ENCODE measurements at places on chromosomes 5 and 9. TPM values are rescaled to one million over a fixed set of nuclear protein-coding genes. Genes with fewer than 3 reads are reported as not detected.

NUTM2G gene
- not detected for total RNA-seq

TTC23L gene
- total RNA-seq = 0.98 TPM

CLIC3 gene
- not detected for total RNA-seq

SPRY4 gene
- total RNA-seq = 10.0 TPM

GRIA1 gene
- 2.3 TPM for total RNA-seq

TMEM252 gene
- not detected for total RNA-seq

KLF4 gene
- total RNA-seq = 0.56 TPM

SHISAL2B gene
- total RNA-seq = not detected

SLC6A19 gene
- 0.49 TPM for total RNA-seq

CFAP157 gene
- 0.86 TPM for total RNA-seq

GMCL2 gene
- not detected for total RNA-seq

RASEF gene
- 0.33 TPM for total RNA-seq

PCDHA1 gene
- 0.25 TPM for total RNA-seq

ENTPD8 gene
- 0.51 TPM for total RNA-seq

RMRP gene
- 17,487 TPM for total RNA-seq

TMCO6 gene
- total RNA-seq = 234 TPM

DNA sequence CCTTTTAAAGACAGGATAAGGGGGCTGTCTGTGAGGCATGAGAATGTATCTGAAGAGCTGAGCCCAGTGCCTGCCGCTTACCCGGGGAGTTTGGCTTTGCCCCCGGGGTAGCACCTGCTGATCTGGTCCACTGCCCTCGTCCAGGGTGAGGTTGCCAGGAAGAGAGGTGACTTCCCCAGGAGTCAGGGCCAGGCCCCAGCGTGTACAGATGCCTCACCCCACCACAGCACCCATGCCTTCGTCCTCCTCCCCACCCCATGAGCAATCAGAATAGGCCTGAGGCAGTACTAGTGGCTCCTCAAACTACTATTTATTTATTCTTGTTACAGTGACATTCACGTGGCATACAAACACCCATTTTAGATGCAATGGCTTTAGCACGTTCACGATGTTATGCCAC lies 15.7 kb upstream of the AIF1L start:
- no peak for DNase-seq

DNA sequence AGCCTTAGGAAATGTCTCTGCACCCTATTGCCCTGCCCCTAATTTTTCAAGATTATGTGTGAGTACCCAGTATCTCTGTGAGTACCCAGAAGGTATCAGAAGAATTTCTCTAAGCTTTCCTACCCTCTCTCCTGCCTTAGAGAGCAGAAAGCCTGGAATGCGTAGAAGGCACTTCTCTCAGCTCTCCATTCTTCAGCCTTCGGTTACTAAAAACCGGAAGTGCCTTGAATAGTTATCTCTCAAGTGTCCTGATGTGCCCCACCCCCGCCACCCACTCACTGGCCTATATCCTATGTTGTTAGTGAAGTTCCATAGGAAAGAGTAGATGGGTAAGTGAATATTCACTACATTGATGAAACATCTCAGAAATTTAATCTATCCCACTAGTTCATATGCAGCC lies 210.7 kb upstream of the CDH10 start:
- peak; percentile 14 for DNase-seq

DNA sequence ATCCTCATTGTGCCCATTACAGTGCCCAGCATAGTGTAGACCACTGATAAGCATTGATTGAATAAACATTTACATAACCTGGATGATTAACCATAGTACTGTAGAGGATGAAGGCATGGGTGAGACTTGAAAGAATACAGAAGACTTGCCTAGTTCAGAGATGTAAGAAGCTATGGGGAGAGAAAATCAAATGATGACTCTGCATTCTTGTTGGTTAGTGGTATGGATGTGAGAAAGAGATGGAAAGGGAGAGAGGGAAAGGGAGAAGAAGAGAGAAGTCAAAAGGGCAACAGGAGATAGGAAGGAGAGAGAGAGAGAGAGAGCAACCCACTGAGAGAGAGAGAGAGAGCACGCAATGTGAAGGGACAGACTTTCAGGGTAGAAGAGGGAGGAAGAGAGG lies 26.8 kb downstream of the YIPF5 start:
- DNase-seq = no peak

DNA sequence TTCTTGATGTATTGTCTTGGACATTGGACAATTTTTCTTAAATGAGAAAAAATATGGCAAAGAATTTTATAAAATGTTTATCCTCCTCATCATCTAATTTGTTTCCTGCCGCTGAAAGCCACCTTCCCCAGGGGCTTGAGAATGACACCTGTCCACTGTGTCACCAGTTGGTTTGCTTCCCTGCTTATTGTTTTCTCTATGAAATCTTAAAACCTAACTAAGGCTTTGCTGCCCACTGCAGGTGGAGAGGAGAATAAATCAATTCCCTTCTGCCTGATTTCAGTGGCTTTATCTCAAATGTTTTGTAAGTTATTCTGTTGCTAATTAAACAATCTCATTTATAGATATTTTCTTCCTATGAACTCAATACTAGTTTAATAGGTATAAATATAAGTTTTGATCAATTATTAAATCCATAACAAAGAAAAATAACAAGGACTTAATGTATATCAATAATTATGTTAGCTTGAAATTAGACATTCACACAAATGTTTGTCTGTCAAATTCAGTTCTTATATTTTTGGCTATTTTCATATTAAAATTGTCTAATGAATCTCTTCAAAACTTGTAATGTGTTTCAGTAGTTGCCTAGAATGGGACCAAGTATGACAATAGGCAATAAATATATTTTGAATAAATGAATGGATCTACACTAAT lies 822.5 kb downstream of the PTPRD start:
- DNase-seq = peak; percentile 64

GRCh38 chr9:6965566-6965965 lies 207.8 kb downstream of the KDM4C start:
- DNase-seq = no peak

GRCh38 chr9:83699615-83700014 lies 8.1 kb downstream of the UBQLN1 start:
- no peak for DNase-seq

GRCh38 chr5:44833249-44833648 lies 24.5 kb downstream of the MRPS30 start:
- no peak for DNase-seq

DNA sequence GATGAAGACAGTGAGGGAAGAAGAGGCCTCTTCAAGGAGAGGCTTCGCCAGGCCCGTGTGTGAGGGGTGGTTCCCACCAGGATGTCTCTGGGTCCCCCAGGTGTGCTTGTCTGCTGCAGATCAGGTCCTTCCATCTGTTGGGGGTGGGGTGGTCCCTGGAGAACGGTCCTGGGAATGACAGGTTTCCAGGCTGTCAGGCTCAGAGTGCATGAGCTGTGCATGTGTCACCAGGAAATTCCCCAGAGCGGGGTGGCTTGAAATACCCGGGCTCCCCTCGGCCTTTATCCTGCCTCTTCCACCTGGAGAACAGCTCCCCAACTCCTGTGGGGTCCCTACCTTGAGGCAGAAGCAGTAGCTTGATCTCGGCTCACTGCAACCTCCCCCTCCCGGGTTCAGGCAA lies 118.8 kb downstream of the GAPVD1 start:
- DNase-seq = no peak

GRCh38 chr5:106401561-106401960 lies 1269.2 kb downstream of the EFNA5 start:
- no peak for DNase-seq

- no peak for DNase-seq
Measured at GRCh38 chr9:92550765-92551164, 15.0 kb upstream of the ECM2 start.

GRCh38 chr5:36158144-36158543 lies 6.2 kb downstream of the SKP2 start:
- DNase-seq = no peak

DNA sequence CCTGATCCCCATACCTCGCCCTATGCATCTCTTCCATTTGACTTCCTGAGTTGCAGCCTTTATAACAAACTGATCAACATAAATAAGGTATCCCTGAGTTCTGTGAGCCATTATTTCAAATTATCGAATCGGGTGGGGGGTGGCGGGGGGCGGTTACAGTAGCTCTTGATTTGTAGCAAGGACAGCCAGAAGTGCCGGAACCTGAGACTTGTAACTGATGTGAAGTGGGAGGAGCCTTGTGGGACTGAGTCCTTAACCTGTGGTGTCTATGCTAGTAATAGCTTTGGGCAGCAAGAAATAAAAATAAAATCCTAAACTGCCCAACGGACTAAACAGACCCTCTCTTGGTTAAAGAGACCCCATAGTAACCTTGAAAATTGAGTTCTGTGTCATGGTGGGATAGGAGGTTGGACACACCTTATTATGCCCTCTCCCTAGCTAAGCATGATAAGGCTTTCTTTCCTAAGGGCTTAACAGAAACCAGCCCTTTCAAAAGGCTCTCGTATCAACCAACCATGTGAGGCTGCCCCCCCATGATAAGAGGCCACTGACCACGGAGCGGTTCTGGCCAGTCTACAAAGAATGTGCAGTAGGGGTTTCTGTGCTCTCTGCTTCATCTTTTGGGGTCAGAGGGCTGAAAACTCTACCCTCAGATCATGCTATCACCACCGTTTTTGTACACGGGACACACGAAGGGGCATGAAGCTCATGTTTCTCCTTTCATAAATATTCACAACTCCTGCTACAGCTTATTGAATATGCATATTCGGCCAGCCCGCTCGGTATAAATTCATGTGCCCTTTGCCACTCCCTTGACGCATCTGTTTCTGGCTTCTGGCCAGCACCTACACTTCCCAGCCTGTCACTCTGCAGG lies 39.5 kb upstream of the IQGAP2 start:
- DNase-seq = peak; percentile 7

DNA sequence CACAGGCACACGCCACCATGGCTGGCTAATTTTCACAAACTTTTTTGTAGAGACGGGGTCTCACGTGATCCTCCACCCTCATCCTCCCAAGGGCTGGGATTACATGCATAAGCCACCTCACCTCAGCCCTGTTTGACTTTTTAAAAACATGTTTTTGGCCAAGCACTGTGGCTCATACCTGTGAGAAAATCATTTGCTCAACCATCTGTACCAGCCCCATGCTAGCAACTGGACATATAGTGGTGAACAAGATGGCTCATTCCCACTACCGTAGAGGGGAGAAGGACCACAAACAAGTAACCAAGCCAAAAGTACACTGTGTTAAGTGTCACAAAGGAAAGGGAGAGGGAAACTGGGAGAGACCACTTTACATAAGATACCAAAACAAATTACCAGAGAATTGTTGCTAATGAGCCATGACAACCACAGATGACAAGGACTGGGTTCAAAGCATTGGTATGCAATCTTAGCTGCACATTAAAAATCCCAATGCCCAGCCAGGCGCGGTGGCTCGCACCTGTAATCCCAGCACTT lies 19.2 kb downstream of the PPP2CA start:
- no peak for DNase-seq

DNA sequence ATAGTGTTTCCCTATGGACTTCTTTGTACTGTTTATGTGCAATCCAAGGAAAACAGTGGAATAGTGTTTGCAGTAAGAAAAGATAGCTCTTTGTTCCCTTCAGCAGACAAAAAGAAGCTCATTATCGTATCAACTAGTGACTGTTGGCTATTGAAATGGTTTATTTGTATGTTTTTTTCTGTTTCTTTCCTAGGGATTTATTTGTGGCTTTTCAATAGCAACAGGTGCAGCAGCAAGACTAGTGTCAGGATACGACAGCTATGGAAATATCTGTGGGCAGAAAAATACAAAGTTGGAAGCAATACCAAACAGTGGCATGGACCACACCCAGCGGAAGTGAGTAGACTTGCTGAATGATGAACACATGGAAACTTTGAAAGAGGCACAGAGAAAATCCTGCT lies 65.1 kb downstream of the SLC44A1 start:
- DNase-seq = no peak

DNA sequence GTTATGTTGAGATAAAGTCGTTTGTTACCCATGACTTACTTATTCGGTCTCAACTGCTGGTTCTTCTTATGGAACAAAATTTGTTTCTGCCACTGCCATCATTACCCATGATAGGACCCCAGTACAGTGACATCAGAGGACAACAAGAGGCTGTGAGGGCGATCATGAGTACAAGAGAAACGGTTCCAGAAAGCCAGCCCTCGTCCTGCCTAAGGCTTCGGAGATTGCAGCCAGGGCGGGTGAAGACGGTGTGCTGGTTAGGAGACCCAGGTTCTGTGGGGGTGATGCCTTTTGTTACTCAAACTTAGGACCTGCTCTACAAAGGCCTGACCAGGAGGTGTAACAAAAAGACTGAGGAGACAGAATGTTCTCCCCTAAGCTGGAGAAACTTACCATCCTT lies 10.9 kb downstream of the FYB1 start:
- DNase-seq = no peak

DNA sequence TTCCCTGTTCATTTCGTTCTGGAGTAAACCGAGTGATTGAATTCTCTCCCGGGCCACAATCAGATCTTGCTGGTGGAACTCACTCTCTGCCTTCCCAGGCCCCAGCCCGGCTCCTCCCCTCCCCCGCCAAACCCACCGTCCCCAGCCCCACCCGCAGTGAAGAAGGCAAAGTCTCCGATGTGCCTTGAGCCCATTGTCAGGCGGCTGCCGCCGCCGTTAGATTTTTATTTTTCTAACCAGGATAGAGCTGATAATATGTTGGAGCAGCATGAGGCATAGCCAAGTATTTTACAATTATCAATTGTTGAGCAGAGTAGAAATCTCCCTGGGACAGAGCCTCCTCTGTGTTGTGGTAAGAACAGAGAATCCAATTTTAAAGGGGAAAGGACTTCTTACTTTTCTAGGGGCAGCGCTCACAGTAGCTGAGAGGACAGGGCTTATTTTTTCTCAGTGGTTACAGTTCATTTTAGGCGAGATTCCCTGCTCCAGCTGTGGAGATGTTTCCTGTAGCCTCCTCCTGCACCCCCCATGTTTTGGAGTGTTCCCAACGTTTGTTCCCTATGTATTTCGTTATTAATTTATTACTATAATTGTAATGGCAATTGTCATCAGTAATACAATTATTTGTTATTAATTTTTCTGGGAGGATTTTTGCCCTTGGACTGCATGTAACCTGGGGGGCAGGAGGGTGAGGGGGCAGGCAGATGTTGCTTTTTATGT lies 1.3 kb downstream of the PSAT1 start:
- peak; percentile 40 for DNase-seq

GRCh38 chr5:75612226-75612569 lies 945 bp downstream of the ANKDD1B start:
- DNase-seq = no peak

DNA sequence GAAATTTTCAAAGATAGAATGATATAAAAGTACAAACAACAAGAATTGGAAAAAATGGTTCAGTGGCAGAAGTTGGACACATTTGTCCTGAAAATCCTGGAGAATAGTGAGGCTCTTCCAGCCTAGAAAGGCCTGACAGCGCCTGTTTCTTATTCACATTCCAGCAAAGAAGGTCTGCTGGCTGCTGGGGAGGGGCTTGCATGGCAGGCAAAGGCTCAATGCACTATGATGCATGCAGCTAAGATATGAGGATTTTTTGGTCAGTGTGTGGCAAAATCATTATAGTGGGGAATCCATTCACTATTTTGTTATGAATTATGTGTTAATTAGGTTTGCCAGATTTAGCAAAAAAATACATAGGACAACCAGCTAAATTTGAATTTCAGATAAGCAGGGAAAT lies 243.9 kb upstream of the SLC30A5 start:
- DNase-seq = no peak

Measured in cardiac muscle cell (in vitro differentiated cells and primary cell).